ENCODE measurements at places on chromosomes 12 and 14.

DNA sequence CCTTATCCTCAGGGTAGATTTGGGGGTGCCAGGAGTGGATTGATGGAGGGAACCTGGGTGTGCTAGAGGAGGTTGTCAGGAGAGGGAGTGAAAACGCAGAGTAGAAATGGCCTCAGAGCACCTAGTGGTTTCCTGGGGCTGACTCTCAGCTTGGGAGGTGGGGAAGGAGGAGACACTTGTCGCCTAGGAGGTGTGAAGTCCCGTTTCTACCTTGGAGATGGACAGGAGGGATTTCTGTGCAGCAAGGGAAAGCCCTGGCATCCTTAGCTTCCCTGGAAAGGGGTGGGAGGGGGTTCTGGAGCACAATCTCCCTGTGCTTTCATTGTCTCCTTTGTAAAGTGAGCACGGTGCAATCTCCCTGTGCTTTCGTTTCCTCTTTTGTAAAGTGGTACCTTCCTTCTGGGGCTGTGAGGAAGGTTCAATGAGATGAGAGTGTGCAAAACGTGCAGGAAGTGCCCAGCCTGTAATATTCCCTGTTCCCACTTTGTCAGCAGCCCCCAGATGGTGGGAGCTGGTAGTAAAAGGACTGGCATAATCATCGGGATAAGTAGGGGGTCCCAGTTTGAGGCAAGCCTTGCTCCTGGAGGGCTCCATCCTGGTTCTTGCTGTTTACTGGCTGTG lies 1.6 kb downstream of the OAS3 start:
- no peak for DNase-seq

DNA sequence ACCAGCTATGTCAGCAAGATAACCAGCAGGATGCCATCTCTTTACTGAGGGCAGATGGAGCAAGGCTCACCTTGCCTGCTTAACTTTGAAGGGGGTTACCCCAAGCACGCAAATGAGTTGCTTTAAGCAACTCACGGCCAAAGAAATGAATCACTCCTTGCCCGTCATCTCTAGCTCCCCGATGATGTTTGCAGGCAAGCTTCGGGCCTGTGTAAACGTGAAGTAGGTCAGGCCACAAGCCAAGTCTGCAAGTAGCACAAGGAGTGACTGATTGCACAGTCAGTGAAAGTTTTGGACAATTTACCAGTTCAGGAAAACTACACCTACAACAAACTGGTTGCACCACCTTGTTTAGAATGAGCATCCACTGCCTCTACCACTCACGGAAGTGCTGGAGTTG lies 699.7 kb upstream of the TBX3 start:
- no peak for DNase-seq

DNA sequence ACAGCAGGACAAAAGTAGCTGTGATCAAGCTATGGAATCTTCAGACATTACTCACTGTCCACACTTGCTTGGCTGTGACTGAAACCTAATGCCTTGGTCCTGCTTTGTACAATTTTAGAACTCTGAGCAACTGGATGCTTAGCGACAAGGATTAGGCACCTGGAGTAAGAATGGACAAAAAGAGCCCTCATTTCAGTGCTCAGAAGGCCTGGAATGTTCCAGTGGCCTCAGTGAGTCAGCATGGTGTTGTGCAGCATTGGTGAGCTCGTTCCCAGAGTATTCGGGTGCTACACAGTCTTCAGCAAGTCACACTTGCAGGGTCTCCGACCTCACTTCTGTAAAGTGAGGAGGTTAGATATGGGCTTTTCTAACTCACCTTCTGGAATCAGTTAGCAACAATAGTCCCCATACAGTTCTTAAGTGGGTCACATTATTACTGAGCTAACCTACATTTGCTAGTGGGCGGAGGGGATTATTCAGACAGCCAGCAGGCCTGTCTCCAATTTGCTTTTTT lies 108.0 kb upstream of the MDM1 start:
- no peak for DNase-seq

DNA sequence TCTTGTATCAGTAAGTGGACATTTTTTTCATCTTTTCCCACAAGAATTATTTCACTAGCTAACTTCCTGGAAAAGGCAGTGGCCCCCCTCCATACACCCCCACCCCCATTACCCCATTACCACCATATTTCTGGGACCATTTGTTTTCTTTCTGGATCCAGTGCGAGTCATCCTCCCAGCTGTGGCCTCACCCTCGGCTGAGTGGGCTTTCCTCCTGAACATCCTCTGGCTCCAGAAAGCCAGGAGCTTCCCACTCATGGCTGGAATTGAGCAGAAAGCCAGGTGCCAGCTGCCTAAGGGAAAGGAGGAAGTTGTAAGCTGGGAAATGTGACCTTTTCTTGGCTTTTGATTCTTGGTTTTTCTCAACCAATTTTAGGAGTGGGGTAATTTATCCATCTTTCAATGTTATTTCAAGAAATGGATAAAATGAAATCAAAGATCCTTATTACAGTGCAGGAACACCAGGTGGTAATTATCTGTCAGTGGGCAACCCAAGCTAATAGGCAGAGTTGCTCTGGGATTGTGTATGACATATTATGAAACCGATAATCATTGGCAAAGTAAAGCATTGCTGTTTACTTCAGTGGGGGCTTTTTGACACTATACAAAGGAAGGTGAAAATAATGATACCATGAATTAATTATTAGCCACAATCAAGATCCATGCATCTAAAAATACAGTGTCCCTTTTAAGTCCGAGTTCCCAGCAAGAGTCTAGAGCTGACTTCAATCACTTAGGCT lies 124.6 kb downstream of the KICS2 start:
- no peak for DNase-seq

GRCh38 chr12:96403870-96404269 lies 3.6 kb upstream of the CDK17 start:
- no peak for DNase-seq

GRCh38 chr12:79929065-79929464 lies 5.8 kb downstream of the PPP1R12A start:
- no peak for DNase-seq

DNA sequence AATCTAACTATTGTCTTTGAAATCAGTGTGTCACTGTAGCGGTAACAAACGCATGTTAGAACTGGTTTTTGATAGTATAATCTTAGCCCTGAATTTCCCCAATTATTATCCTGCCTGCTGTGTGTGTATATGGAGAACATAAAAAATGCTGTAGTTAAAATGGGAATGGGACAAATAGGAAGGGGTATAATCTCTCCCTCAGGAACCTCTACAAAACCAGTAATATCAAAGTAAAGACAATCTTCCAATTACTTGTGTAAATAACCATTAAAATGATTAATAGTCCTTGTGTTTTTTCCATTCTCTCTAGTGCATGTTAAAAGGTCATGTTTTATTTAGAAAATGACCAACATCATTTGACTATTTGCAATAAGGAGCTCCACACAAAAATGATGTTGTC lies 200.1 kb upstream of the TMTC1 start:
- no peak for DNase-seq

GRCh38 chr12:92224685-92225331 lies 79.2 kb upstream of the BTG1 start:
- no peak for DNase-seq

DNA sequence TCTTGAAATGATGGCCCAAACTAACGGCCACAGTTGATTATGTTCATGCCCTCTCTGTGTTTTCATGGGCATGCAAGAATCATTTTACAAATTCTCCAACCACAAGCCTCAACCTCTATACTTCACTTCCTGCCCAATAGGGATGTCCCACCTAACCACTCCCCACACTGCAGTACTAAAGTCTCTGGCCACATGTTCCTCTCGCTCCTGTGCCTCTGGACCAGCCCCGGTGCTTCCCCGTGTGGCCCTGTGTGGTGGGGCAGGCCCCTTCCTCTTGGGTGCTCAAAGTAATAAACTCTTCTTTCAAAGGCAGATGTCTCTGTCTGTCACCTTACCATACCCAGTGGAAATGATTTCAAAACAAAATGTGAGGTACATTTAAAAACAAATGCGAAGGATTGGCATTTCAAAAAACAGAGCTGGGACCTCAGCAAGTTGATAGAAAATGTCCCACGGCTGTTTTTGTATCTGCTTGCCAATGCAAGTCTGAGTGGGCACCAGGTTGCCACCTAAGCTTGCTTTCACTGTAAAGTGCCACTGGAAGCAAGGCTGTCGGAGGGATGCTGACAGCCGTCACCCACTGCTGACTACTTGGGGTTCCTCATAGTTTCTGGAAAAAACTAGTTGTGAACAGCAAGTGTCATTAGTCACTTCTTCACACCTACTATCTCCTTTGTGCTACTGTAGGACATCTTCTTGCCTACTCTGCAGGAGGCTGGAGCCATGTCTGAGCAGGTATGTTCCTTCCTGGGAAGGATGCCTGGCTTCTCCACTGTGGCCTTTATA lies 8.2 kb upstream of the SERPINA11 start:
- DNase-seq: no peak

GRCh38 chr14:87325741-87326140 lies 667.2 kb downstream of the GALC start:
- DNase-seq: no peak

GRCh38 chr14:105019861-105020814 lies 745 bp downstream of the CDCA4 start:
- peak; percentile 66 for DNase-seq

- DNase-seq: no peak
These were observed 21.0 kb downstream of the KTN1 start for GRCh38 chr14:55600784-55601561.

DNA sequence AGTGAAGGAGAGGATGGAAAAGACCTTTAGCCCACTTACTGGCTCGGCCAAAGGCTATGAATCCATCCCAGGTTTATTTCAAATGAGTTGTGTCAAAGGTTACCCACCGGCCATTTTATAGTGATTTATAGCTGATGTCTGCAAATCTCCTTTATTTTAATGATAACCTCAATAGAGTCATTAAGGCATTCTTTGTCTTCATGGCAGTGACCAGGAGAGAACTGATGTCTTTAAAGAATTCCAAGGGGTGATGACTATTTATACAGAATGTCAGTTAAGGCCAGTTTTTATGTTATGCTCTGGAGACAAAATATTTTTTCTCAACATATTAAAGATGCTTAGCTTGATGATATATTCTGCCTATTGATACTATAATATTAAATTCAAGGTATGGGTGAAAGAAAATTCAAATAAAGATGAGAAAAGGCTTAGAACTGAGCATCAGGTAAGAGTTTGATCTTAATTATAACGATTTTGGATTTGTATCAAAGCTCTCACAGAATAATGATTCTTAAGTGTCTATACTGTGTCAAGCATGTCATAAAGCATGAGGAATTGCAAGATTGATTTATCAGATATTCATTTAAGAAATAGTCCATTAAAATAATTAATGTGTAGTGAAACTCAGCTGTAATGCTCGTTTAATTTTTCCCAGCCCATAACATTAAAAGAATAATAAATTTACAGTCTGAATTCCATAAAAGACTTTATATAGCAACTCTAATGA lies 361.5 kb downstream of the SOX5 start:
- no peak for DNase-seq

DNA sequence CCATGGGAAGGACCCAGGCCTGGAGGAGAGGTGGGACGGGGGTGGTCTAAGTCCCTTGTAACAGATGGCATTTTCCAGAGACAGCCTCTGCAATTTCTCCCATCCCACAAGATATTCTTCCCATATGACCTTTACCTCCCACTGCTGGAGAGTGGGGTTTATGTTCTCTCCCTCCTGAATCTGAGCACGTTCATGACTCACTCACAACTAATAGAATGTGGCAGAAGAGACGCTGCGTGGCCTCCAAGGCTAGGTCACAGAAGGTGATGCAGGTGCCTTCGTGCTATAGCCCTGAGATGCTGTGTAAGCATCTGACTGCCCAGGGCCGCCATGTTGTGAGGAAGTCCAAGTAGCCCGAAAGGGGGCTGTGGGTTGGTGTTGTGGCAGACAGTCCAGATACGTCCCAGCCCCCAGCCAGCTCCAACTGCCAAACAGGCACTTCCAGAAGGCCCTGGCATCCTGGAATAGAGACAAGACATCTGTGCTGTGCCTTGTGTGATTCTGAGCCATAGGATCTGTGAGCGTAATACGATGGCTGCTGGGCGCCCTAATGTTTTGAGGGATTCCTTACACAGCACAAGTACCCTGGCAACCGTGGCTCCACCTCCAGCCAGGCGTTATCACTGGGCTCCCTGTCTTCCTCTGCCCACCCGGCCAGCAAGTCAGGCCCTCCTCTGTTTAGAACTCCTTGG lies 56.1 kb upstream of the NCOR2 start:
- DNase-seq: no peak

GRCh38 chr14:39265806-39266524 lies 32.2 kb downstream of the MIA2 start:
- DNase-seq: no peak

DNA sequence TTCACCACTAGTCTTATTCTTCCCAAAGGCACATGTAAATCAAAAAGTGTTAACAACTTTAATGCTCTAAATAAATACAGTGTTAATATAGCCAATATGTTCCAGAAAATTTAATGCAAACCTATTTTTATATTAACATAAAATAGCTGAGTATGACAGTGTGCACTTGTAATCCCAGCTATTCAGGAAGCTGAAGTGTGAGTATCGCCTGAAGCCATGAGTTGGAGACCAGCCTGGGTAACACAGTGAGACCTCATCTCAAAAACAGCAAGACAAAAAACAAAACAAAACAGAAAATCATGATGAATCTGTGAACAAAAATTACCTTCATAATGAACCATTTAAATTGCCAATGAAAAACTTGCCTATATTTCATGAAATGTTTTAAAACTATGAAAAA lies 798.9 kb downstream of the SLC6A15 start:
- no peak for DNase-seq

GRCh38 chr12:108826101-108826806 lies 31.1 kb downstream of the SSH1 start:
- no peak for DNase-seq

DNA sequence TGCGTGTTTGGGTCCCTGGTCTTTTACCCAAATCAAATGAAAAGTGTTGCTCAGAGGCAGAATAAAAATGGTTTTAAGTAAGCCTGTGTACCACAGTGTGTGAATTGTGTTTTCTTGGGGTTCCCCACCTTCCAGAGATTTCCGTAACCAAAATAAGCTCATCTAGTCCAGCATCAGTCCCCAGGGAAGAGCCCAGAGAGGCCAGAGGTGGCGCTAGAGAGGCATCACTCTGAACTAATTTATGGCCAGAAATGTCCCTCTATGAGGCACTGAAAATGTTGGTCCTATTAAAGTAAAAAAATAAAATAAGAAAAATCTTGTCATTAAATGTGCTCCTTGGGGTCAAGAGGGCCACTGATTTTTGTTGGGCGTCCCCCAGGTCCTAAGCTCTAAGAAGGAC lies 24.9 kb upstream of the PRKAB1 start:
- no peak for DNase-seq

- DNase-seq: peak; percentile 23
These were observed 343.0 kb downstream of the BMP4 start for GRCh38 chr14:53613404-53614253.

- no peak for DNase-seq
These were observed 397.2 kb upstream of the USP15 start for GRCh38 chr12:61862986-61863385.

- no peak for DNase-seq
These were observed 664.6 kb upstream of the FOXG1 start for GRCh38 chr14:28102001-28102400.

Data from CD4-positive, alpha-beta T cell treated with Interleukin-15 for 1 hour (primary cell).